ENCODE measurements at places on chromosomes 1 and 21. TPM values are rescaled to one million over a fixed set of nuclear protein-coding genes. Genes with fewer than 3 reads are reported as not detected.

IVL gene
- total RNA-seq, result not detected

SLC44A3 gene
- total RNA-seq, result 2.2 TPM

SPATA17 gene
- total RNA-seq, result 0.26 TPM

SH2D5 gene
- total RNA-seq, result 1.5 TPM

LMX1A gene
- total RNA-seq, result not detected

LACTBL1 gene
- not detected for total RNA-seq

SAMD11 gene
- total RNA-seq, result 0.86 TPM

SPRR2A gene
- total RNA-seq, result not detected

NECTIN4 gene
- not detected for total RNA-seq

UBASH3A gene
- total RNA-seq, result not detected

A3GALT2 gene
- total RNA-seq, result 0.32 TPM

HORMAD1 gene
- not detected for total RNA-seq

ATP1A2 gene
- total RNA-seq, result 28.2 TPM

VSIG8 gene
- total RNA-seq, result not detected

TMEM51 gene
- total RNA-seq, result 9.5 TPM

LDLRAD1 gene
- not detected for total RNA-seq

GRIK3 gene
- not detected for total RNA-seq

CCDC27 gene
- total RNA-seq, result not detected

HUNK gene
- not detected for total RNA-seq

SEMA4A gene
- 1.6 TPM for total RNA-seq

MUTYH gene
- 12.9 TPM for total RNA-seq

WLS gene
- total RNA-seq, result 46.5 TPM

TAS1R1 gene
- 7.5 TPM for total RNA-seq

VWA5B1 gene
- not detected for total RNA-seq

GADD45A gene
- 85.0 TPM for total RNA-seq
